Naive B cell (primary cell): ENCODE measurements at places on chromosomes 16 and 17.

DNA sequence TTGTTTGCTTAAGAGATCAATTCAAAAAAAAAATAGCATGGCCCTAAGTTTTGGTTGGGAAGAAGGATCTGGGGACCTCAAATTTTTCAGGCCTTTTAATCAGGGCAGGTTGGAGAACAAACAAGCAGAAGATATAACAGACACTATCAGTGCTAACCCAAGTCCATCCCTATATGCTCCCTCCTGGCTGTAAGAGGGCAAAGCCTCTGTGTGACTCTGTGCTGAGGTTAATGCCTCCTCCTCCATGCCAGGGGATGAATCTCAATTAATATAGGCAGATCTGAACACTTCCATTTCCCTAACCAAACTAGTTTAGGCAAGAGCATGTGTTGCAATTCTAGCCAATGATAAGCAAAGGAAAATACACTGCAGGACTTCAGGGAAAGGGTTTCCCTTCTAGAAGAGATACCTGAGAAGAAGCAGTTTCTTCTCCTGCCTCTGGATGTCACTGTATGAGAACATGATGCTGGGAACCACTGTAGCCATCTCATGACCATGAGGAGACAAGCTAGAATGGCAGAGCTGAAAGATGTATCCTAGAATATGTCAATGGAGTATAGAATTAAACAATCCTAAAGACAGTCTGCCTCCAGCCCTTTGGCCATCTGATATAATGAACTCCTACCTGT is 76.0 kb downstream of the CHD9NB start:
- peak; percentile 13 for DNase-seq

GRCh38 chr16:58062821-58063220 is 37.3 kb downstream of the MMP15 start:
- DNase-seq, result no peak

DNA sequence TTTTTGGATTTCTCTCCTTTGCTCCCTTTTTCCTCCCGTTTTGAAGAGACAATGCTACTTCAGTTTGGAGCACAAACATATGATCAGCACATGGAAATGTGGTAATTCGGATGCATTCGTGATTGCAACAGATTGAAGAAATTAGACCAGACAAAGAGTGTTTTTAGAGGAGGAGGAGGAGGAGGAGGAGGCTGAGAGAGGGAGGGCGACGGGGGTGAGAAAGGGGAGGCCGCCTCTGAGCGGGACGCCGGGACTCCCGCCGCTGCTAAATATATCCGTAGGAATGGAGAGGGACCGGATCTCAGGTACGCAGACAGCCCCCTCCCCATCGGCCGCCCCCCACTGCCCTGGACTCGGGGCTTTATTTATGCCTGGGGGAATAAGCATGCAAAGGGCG is 179.3 kb downstream of the SEC14L1 start:
- DNase-seq, result no peak

- no peak for DNase-seq
Observed at GRCh38 chr16:25925421-25925820, 233.7 kb downstream of the HS3ST4 start.

- no peak for DNase-seq
Observed at GRCh38 chr17:7440113-7440833, 961 bp downstream of the FGF11 start.

DNA sequence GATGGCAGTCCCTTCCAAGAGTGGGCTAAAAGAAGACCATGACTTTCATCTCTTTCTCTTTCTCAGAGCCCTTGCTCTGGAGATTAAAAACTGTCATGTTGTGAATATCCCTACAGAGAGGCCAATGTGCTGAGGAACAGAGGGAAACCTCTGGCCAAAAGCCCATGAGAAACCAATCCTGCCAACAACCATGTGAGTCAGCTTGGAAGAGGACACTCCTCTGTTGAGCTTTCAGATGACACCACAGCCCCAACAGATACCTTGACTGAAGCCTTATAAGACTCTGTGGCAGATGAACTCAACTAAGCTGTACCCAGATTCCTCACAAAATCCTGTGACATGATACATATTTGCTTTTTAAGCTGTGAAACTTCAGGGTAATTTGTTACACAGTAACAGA is 19.6 kb downstream of the CPPED1 start:
- no peak for DNase-seq

- no peak for DNase-seq
Observed at GRCh38 chr16:70685061-70685937, 554 bp downstream of the MTSS2 start.

GRCh38 chr17:20097330-20097729 is 88.2 kb downstream of the SPECC1 start:
- DNase-seq, result no peak

- peak; percentile 68 for DNase-seq
Observed at GRCh38 chr17:47204722-47205418, 4.3 kb upstream of the MYL4 start.

DNA sequence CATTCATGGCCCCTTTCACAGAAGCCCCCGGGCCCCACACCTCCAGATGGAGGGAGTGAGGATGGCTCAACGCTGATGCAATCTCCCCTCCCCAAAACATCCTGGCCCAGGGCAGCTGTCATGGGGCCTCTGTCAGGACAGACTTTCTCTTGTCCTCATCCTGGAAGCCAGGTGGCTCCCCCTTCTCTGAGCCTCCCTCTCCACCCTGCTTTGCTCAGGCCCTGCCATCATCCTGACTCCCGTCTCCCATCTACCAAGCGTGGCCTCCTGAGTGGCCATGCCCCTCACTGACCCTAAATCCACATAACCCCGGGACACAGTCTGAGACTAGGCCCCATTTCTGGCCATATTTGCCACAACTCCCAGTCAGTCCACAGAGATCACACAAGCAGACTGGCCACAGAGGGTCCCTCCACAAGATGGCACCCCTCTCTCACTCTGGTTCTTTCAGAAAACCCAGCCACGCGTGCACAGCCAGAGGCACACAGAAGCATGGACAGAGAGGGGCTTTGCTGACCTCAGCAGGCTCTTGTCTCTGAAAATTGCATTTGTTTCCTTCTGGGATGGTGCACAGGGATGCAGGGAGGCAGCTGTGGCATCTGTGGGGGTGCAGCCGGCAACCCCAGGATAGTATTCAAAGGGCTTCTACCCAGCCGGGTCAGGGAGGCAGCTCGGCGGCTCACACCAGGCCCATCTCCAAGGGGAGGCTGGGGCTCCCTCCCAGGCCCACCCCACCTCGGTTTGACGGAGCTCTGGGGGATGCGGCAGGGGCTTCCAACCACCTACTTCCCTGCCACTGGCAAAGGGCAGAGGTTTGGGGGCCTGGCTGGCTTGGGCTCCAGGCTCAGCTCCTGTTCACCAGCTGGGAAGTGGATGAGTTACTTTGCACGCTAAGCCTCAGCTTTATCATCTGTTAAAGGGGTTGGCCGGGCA is 16.9 kb downstream of the DOC2B start:
- no peak for DNase-seq

- DNase-seq, result no peak
Observed at GRCh38 chr16:25126820-25127232, 15.3 kb downstream of the LCMT1 start.

GRCh38 chr17:6570731-6571451 is 14.5 kb upstream of the PITPNM3 start:
- no peak for DNase-seq

DNA sequence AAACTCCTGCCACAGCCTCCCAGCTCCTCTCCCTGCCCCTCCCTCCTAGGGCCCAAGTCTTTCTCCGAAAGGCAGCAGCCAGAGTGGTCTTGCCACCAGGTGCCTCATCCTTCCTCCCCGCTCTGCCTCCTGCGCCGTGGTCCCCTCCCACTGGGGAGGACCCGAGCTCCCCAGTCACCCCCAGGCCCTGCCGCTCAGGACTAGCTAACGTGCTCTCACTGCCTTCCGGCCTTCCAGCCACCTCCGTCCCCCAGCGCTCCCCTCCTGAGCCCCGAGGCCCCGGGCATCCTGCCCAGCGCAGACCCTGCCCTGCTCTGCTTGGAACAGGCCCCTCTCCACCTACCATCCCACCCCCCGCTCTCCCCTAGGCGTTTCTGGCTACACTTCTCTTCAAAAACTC is 19.4 kb upstream of the COL1A1 start:
- no peak for DNase-seq

- DNase-seq, result peak; percentile 62
Observed at GRCh38 chr17:39225308-39225958, at the start of gene STAC2. Gene STAC2 (minus strand): TSS chr17:39225945. CDS start chr17:39225502, 443 bp downstream.

DNA sequence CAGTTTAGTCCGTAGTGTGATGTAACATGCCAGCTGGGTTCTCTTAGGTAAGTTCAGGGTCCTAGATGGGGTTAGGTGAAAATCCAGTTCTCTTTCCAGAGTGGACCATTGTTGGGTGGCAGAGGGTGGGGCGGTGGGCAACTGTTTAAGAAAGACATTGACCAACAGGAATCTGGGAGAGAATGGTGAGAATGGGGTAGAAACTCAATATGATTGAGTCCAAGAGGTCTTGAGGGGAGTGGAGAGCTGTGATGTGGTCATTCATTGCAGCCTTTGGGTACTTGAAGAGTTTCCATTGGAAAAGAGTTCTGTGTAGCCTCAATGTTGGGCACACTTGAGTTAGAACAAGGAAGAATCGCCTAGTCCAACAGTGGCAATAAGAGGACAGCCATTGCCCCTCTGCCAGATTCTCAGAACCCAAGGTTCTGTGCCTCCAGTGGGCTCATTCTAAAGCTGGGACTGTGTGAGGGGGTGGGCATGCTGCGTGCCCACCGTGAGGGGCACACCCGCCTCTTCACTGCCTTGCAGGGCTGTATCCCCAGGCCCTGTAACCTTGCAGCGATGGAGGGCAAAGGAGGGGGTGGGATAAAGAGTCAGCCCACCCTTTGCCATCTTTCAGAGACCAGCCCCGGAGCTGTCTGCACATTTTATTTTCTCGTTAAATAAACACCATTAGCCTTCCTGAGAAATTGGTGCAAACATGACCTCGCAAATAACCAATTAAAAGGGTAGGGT is 208.1 kb downstream of the CCDC182 start:
- no peak for DNase-seq

GRCh38 chr16:28499854-28500253 is 5.4 kb downstream of the APOBR start:
- DNase-seq, result no peak

DNA sequence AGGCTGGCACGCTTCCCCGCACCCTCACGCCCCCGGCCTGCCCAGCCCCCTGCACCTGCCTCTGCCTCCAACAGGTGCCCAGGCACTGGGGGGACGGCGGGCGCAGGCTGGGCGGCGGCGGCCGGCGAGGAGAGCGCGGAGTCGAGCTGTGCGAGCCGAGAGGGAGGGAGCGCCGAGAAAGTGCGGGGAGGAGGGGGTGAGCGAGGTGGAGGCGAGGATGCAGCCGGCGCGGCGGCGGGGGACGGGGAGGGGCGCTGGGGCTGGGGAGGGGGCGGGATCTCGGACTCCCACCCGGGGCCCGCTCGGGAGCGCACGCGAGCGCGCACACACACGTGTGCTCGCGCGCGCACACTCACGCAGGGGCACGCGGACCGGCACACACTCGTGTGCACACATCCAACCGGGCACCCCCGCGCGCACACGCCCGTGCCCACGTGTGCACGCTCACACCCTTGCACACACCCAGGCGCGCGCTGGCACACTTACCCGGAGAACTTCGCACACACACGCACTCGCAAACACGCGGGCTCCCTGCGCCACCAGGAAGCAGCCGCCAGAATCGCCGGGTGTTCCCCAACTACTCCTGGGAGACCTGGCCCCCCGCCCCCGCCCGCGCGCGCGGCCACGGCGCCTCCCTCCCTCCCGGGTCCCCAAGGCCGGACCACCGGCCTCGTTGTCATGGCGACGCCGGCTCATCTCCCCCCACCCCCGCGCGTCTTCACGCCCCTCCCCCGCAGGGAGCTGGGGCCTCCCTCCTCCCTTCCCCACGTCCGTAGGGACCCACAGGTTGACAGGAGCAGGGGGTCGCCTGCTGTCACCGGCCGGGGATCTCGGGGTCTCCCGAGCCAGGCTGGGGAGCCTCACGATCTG is at the start of gene DOC2A:
TSS of gene DOC2A (minus strand) at position 184 of the 870 bp plus-strand sequence. CDS start 805 bp downstream, outside the sequence.
- DNase-seq, result no peak

DNA sequence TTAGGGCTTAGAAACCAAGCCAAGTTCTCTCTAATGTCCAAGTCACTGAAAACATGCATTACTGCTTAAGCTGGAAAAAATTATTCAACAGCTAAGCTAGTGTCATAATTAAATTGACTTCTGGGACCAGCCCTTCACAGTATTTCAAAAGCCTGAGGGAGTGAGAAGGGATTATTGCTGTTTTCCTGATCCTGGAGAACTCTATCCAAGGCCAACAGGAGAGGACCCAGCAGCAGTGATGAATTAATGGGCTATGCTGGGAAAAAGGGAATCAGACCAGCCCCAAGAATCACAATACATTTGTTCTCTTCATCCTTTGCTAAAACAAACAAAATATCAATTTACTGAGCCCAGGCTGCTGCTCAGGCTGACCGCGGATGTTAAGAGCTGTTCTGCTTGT is 34.5 kb upstream of the CLEC3A start:
- no peak for DNase-seq

DNA sequence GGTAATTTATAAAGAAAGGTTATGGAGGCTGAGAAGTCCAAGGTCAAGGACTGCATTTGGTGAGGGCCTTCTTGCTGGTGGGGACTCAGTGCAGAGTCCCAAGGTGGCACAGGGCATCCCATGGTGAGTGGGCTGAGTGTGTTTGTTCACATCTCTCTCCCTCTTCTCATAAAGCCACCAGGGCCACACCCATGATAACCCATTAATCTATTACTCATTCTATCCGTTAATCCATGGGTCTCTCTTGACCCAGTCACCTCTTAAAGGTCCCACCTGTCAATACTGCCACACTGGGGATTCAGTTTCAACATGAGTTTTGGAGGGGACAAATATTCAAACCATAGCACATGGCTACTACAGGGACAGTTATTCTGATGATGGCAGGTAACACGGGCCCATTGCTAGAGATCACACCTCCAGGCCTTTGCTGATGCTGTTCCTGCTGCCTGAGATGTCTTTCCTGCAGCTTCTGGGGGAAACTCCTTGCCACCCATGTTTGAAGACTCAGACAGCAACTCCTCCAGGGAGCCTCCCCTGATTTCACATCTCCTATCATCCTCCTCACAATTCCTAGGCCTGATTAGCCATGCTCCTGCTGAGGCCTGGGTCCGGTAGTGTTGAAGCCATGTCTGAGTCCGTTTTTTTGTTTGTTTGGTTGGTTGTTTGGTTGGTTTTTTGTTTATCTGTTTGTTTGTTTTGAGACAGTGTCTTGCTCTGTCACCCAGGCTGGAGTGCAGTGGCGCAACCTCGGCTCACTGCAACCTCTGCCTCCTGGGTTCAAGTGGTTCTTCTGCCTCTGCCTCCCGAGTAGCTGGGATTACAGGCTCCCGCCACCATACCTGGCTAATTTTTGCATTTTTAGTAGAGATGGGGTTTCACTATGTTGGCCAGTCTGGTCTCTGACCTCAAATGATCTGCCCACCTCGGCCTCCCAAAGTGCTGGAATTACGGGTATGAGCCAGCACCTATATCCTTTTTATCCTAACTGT is 16.1 kb downstream of the SOCS1 start:
- DNase-seq, result no peak
